ENCODE measurements at places on chromosomes 4 and X.

GRCh38 chr4:82712561-82712960 is 86.0 kb downstream of the SCD5 start:
- DNase-seq, result no peak

GRCh38 chr4:86048426-86048825 is 311.4 kb downstream of the MAPK10 start:
- no peak for DNase-seq

GRCh38 chr4:8103421-8104390 is 54.9 kb downstream of the ABLIM2 start:
- DNase-seq, result no peak

DNA sequence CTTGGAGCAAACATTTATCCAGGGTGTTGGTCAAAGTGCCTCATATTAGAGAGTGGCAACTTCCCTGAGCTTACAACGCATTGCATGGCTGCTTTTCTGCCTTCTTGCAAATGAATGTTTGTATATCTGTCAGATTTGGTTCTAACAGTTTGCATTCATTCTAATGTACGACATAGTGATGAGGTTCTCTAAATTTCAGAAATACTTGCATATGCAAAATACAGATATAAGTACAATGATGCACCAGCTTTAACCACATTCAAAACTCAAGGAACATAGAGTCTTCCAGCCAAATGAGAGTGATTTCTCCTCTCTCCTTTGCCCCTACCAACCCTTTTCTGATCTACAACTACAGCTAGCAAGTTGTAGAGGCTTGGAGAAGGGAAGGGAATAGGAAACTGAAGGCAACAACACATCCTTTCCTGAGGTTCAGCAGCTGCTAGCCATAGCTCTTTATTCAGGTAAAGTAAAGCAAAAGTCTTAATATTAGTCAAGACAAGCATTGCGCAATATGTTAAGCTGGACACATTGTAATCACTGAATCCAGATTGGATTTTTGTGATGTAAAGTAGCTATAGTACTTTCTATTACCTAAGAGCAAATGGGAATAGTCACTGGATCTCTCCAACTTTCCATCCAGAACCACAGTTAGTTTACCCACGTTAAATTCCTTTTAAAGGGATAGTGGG is 6.3 kb downstream of the TKTL2 start:
- no peak for DNase-seq

DNA sequence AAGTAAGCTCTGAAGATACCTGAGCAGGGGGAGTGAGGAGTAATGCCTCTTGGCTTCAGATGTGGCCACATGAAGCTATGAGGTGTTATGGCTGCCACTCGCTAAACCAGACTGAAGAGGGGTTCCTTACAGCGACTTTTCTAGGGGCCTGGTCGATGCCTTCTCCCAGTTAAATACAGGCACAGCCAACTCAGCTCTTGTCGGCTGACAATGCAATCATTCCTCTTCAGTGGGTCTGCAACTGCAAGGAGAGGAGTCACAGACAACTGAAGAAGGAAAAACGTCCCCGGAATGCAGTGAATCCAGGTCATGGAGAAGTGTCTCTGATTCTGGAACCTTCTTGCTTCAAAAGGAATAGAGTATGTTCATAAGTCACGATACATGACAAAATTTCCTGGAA is 106.4 kb downstream of the RNF150 start:
- no peak for DNase-seq

DNA sequence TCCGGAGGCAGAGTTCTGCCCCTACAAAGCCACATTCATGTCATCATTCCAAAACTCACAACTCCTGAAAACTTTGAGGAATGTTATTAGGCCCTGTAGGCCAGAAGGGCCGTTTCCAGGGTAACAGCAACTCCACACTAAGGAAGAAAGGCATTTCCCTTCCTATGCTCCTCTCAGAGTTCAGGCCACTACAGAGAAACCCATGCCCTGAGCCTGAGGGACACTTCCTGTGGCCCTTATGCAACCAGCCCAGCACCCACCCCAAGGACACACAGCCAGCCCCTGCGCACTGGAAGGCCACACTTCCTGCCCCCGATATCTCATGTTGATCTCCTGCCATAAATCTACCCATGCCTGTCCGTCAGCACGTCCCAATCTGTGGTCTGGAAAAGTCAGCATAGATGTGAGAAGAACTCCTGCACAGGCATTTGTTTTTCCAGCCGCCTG is 289.3 kb downstream of the BCOR start:
- no peak for DNase-seq

GRCh38 chrX:12844319-12844718 is 22.6 kb upstream of the TLR7 start:
- no peak for DNase-seq

DNA sequence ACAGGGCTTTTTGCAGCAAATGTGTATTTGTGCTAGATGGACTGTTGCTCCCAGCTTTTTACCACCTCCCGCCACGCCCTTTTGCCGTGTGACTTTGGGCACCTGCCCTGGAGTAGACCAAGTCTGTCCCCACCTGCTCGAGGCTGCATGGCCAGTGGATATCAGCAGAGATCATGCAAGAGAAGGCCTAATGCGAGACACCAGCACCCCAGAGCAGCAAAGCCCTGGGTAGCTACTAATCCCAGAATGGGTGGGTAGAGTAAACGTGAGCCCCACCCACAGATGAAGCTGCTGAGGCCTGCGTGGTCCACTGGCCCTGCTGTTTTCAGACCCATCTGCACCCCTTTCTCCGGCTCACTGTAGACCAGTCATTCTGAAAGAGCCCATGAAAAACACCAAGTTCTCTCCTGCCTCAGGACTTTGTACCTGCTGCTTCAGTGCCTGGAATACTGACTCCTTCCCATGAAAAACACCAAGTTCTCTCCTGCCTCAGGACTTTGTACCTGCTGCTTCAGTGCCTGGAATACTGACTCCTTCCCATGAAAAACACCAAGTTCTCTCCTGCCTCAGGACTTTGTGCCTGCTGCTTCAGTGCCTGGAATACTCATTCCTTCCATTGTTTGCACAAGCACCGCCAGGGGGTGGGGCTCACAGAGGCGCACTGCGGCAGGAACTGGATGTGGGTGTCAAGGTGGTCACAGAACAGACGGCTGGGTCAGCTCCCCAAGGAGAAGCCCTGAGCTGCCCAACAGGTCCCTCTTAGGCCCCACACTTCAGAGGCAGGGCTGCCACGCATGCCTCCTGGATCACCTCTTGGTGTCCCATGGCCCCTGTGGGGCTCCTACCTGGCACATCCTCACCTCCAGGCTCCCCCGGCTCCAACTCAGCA is 5.1 kb upstream of the TNIP2 start:
- DNase-seq, result no peak

Data from cortex of kidney (tissue), 1 donor.